ENCODE measurements at places on chromosomes 7 and 10.

DNA sequence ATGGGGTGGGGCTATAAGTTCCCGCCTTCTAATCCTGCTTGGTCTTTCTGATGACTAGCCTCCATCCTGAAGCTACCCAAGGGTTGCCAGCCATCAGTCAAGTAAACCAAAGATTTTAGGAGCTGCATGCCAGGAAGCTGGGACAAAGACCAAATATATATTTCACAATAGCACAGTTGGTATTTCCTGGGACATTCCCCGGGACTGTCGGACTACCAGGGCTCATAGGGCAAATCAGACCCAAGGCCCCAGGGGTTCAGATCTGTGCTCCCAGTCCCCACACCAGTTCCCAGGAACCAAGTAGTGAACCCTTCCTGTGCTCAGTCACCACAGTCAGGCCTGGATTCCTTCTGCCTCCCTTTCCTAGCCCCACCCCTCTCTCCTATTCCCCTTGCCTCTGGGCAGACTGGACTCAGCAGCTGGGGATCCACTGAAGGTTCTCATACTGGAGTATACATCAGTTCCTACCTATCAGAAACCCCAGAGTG lies 5.7 kb upstream of the CXCL12 start:
- DNase-seq: no peak

DNA sequence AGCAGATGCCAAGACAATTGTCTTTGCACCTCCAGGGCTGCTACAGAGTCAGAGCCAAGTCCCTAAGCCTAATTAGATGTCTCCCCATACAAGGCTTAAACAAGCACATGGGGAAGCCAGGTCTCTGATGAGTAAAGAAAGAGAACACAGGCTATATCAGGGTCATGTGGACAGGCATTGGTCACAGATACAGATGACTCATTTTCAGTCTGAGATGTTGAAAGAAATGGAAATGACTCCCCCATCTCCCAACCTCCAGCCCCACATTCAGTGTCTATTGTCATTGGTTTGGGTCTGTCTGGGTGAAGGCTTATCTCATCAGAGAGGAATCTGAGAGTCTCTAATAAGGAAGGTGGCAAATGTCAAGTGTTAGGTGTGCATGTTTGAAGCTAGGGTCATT lies 290.1 kb upstream of the KIAA1217 start:
- no peak for DNase-seq

GRCh38 chr7:83704564-83704963 lies 55.6 kb upstream of the SEMA3E start:
- no peak for DNase-seq

- DNase-seq: no peak
Observed at GRCh38 chr7:148993193-148993592, 35.1 kb downstream of the PDIA4 start.

All from stimulated activated naive CD8-positive, alpha-beta T cell treated with anti-CD3 and anti-CD28 coated beads, Interleukin-15, amount 100 ng/mL, for 72 hours (primary cell).